Ureter (tissue), 1 donor: ENCODE measurements at places on chromosomes 4 and X.

DNA sequence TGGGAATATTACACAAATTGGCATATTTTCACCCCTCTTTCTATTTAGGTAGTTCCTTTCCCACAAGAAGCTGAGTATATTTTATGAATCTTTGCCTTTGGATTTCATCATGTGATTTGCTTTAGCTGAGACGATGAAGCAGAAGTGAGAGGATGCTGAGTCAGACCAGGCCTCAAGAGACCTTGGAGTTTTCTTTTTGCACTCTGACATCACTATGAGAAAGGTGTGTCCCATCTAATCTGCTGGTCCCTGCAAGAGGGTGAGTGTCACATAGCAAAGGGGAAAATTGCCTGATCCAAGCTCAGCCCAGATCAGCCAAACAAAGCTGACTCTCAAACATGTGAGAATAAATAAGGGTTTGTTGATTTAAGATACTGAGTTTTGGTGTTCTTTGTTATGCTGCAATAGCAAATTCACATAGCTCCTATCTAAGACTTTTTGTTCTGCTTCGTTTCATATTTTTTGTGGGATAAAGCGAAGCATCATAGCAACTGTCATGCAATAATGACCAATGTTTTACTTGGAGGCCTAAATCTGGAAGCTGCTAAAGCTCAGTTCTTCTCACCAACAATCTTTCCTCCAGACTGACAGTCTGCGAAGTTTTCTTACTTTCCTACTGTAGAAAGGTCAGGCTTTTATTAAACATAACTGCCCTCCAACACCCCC lies 176.9 kb downstream of the PDHA2 start:
- DNase-seq: no peak

GRCh38 chrX:19613645-19614323 lies 98.5 kb upstream of the MAP3K15 start:
- no peak for DNase-seq

DNA sequence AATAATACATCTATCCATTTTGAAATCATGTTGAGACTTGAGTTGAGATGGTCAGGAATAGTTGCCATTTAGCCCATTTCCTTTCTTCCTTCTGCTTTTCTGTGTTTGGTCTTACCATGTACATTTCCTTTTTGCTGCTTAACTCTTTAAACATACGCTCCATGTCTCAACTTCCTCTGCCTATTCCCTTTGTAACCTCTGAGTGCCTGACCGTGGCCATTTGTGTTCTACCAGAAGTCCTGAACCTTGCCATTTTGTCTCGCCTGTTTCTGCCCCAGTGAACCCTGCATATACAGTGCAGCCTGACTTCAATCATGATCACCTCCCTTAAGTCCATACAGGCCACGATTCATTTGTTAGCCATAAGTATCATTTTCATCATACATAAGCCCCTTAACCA lies 169.0 kb downstream of the RAPGEF2 start:
- no peak for DNase-seq

DNA sequence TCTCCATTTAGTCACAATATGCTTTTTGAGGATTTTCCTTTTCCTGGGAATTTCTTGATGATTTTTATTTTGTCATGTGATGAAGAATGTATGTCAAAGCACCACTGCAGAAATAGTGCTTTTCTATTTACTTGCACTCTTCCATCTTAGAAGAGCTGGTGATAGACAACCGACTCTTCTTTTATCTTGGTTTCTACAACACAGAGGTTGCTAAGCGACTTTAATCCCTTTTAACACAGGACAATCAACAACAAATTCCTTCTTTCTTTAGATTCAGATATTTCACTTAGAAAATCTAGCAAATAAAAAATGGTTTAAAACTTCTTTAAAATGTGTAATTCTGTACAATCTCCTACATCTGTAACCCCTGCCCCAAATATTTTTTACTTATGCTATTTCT lies 34.6 kb downstream of the TET2 start:
- DNase-seq: no peak

- no peak for DNase-seq
Observed at GRCh38 chrX:109774706-109775105, 41.6 kb upstream of the ACSL4 start.

DNA sequence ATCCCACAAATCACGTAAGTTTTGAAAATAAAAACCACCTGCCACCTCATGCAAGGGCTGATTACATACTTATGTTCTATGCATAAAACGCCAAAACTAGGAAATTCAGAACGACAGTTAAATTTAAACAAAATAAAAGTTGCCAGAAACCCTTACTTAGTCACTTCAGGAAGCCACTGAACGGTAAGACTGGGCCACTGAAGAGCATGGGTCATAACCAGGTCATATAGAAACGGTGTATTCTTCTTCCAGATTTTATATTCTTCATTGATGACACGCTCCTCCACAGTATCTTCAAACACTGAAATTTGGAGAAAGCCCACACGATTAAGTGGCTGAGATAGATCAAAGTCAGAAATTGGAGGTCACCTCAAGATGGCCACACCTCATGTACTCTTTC lies 1.2 kb downstream of the RBBP7 start:
- no peak for DNase-seq

DNA sequence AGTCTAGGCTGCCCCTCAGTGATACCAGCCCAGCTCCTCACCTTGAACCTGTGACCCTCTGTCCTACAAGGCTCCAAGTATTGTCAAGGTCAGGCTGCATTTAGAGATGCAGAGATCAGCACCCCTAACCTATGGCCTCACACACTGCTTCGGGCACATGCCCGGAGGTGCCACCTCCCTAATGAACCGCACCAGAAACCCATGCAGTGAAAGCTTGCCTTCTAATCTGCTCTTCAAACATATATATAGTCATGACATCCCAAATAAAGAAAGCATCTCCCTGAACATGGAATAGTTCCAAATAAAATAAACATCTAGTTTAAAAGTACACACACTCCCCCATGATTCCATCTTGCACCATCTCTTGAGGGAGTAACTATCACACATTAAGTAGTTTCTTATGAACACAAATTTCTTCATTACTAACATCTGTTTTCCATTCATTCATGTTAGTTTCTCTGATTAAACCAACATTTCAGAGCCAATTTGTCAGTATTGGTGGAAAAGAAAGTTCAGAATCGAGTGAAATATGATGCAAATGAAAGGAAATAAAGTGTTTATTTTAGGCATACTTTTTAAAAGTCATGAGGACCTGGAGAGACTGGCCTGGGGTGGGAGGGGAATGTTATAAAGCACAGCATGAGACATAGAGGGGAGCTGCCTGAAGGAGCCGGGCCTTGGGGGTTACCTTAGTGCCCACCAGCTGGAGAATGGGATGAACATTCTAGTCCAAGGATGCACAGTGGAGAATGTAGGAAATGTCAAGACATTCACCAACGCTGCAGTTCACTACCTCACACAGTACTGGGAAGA lies 19.2 kb downstream of the CC2D2A start:
- DNase-seq: no peak

GRCh38 chr4:98662626-98663225 lies 4.3 kb upstream of the TSPAN5 start:
- DNase-seq: no peak

DNA sequence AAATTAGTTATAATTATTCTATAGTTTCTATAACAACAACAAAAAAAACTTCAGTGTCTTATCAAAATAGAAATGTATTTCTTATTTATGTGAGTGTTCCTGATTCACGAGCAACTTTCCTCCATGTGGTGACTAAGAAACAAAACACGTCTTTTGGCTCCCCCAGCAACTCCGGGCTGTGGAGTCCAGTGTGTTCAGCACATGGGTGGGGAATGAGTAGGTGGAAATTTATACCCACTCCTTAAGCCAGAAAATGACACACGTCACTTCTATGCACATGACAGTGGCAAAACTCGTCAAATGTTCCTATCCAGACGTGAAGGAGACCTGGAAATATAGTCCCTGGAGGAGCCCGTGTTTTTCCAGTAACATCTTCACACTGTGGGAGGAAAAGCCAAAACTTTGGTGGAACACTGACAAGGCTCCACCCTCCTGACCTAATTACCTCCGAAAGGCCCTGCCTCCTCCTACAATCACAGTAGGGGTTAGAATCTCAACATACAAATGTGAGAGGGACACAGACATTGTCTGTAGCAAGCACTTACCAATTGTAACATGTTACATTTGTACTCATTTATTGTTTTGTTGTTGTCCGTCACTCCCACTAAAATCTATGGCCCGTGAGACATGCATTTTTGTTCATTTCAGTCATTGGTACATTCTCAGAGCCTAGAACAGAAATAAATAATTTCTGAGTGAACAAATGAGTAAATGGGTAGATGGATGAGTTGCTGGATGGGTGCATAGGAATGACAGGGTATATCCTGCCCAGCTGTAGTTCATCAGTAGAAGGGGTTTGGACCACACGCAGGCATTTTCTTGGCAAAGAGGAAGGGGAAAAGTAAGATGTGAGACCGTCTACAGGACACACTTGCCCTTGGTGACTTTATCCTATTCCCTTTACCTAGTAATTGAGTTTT lies 605.8 kb upstream of the TENM3 start:
- no peak for DNase-seq

- no peak for DNase-seq
Observed at GRCh38 chr4:153322791-153323190, 21.7 kb upstream of the MND1 start.

DNA sequence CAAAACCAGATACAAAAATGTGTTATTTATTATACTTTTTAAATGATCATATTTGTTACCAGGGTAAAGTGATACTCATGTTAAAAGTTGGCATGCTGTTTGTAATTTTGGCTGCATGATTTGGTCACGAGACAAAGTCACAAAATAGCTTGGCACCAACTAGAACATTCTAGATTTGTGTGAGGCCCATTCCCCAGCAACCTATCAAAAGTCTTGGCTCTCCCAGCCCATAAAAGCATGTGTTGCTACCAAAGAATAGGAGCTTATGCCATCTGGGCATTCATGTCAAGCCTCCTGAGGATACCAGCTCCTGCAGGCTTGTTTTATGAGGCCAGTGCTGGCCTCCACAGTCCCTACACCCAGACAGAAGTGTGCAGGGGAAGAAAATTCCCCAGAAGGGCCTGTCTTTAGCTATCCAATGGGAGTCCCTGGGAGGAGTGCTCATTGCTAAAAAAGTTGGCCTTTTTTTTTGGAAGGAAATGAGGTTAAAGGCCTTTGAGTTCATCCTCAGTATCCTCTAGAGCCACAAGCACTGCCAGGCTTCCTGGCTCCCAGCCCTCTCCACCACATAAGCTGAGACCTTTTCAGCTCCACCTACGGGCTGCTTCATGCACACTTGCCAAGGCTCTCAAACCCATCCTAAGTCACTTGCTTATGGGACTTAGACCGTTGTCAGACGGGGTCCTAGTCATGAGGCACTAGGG lies 211.9 kb upstream of the EOLA2 start:
- DNase-seq: no peak

GRCh38 chr4:77349796-77350195 lies 192.8 kb downstream of the CCNG2 start:
- DNase-seq: no peak

GRCh38 chr4:151721466-151721865 lies 39.3 kb downstream of the GATB start:
- no peak for DNase-seq

GRCh38 chr4:2060611-2061185 lies 1.6 kb downstream of the NAT8L start:
- no peak for DNase-seq

DNA sequence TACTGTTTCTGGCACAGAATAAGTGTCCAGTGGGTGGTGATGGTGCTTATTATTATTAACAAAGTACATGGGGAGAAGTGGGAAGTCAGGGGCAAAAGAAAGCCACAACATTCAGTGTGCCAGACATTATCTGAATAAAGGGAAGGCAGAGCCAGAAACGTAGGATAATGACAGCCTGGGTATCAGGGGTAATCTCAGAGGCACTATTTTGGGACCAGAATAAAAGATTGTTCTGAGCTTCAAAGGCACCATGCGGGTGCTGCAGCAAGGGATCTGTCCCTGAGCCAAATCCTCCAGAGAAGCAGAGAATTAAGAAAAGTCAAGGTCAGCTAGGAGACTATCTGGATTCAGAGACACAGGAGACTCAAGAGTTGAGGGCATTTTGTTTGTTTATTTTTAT lies 328.8 kb upstream of the GATB start:
- DNase-seq: no peak

GRCh38 chrX:150919401-150919800 lies 20.9 kb upstream of the CD99L2 start:
- DNase-seq: no peak

GRCh38 chr4:3318561-3319021 lies 25.8 kb downstream of the RGS12 start:
- DNase-seq: no peak

- no peak for DNase-seq
Observed at GRCh38 chr4:149706942-149707341, 108.7 kb downstream of the IQCM start.

DNA sequence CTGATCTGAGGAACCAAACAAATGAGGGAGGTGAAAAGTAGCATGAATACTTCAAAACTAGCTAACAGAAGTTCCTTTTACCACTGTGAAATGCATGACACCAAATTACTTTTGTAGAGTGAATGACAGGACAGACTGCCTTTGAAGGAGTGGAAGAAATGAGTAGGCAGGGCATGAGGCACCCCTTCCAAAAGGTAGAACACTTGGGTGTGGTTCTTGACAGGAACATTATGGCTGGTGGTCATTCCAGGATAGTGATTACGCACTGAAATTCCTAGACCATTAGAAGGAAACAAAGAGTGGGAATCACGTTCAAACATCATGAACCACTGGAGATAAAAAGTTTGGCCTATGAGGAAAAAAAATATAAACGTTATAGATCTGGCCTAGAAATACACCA lies 4.9 kb downstream of the HUWE1 start:
- DNase-seq: no peak

DNA sequence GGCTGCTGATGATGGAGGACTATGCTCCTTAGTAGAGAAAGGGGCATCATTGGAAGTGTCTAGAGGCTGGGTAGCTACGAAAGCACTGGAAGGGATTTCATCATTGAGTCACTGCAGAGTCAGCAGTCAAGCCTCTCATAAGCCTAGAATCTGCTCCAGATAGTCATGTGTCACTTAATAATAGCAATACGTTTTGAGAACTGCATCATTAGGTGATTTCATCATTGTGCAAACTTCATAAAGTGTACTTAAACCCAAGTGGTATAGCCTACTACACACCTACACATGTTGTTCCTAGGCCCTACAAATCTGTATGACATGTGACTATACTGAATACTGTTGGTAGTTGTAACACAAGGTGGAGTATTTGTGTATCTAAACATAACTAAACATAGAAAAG lies 165.6 kb downstream of the PTTG2 start:
- no peak for DNase-seq

- DNase-seq: no peak
Observed at GRCh38 chr4:11801466-11802446, 373.1 kb upstream of the HS3ST1 start.

GRCh38 chrX:101744085-101744484 lies 84.4 kb upstream of the ARMCX2 start:
- DNase-seq: no peak

- DNase-seq: no peak
Observed at GRCh38 chrX:133285341-133285740, 67.2 kb upstream of the TFDP3 start.

DNA sequence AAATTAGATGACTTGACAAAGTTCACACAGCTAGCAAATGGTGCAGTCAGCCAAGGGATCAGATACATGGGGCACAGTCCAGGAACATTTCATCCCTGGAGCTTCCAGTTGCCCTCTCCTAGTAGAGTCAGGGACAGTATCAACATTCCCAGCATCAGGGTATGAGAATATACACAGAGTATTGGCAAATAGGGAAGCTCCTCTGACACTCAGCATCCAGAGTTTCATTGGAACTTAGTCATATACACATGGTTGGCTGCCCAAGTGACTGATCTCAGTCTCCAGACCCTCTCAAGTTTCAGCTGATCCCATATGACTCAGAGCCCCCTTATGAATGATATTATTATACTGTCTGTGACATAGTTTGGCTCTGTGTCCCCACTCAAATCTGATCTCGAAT lies 13.7 kb upstream of the KCTD8 start:
- DNase-seq: no peak

GRCh38 chr4:75995727-75996126 lies 5.0 kb upstream of the SDAD1 start:
- DNase-seq: no peak
